ENCODE measurements at places on chromosomes 3 and 15. TPM values are rescaled to one million over a fixed set of nuclear protein-coding genes. Genes with fewer than 3 reads are reported as not detected.

DNA sequence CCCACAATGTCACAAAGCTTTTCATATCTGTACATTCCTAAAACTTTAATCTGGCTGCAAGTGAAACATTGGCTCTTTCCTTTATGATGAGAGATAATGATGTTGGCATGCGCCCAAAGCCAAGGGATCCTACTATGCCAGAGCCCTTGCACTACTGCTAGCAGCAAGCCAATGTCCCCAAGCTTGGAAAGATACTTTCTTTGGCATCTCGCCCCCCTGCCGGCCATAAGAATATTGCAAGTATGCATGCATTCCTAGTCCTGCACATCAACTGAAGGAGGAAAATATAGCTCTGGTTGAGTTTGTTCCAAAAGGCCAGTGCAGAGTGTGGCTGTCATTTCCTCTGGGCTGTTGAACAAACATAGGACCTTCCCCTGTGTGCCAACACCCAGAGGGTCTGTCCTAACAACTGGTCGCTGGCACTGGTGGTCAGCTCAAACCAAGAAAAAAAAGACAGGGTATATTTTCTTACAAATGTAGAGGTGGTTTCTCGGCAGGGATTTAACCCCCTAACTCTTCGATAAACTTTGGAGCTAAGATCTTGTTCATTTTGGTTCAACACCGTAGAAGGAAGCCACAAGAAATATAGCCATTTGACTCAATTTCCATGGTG lies 120.9 kb upstream of the ZBED2 start:
- no peak for DNase-seq

CHRNA7 gene
- 4.8 TPM for total RNA-seq

GRCh38 chr3:18830087-18830486 lies 318.2 kb upstream of the KCNH8 start:
- DNase-seq: no peak

KIF7 gene
- 5.4 TPM for total RNA-seq

Measured in kidney epithelial cell (primary cell).